ENCODE measurements at places on chromosomes 12 and 14.

- DNase-seq = peak; percentile 9
These were observed 142.5 kb upstream of the C14orf180 start for GRCh38 chr14:104436741-104437701.

GRCh38 chr12:31507966-31508365, 83.0 kb downstream of the DENND5B start:
- no peak for DNase-seq

GRCh38 chr14:69101331-69101826, 51.5 kb downstream of the DCAF5 start:
- DNase-seq = no peak

DNA sequence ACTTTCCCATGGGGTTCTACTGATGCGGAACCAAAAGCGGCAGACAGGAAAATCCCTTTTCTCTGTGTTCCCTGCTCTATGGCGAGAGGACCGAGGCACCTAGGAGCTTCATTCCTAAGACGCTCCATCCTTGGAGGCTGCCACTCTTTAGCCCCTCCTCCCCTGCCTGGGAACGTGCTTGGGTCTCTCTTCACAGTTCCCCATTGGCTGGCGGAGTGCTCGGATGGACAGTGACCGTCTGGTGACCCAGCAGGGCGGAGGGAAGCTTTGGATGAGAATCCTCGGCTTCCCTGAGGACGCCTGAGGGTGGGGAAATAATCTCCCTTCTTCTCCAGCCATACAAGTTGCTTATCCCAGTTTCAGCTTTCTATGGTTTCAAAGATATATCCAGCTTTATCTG, 37.3 kb downstream of the KCNA5 start:
- no peak for DNase-seq

- DNase-seq = no peak
These were observed 18.5 kb downstream of the ANHX start for GRCh38 chr12:133217219-133217618.

- DNase-seq = no peak
These were observed 1.3 kb upstream of the KCNH5 start for GRCh38 chr14:63046339-63047268.

DNA sequence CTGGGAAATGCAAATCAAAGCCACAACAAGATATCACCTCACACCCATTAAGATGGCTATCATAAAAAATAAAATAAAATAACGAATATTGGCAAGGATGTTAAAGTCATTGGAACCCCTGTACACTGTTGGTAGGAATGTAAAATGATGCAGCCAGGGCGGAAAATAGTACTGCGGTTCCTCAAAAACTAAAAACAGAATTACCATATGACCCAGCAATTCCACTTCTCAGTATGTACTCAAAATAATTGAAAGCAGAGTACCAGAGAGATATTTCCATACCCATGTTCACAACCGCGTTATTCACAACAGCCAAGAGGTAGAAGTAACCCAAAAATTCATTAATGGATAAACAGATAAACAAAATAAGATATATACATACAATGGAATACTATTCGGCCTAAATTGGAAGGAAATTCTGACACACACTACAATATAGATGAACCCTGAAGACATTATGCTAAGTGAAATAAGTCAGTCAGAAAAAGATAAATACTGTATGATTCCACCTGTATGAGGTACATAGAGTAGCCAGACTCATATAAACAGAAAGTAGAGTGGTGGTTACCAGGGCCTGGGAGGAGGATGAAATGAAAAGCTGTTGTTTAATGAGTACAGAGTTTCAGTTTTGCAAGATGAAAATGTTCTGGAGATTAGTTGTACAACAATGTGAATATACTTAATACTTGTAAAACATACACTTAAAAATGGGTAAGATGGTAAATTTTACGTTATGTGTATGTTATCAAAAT, 84.6 kb downstream of the TXNDC16 start:
- DNase-seq = no peak

DNA sequence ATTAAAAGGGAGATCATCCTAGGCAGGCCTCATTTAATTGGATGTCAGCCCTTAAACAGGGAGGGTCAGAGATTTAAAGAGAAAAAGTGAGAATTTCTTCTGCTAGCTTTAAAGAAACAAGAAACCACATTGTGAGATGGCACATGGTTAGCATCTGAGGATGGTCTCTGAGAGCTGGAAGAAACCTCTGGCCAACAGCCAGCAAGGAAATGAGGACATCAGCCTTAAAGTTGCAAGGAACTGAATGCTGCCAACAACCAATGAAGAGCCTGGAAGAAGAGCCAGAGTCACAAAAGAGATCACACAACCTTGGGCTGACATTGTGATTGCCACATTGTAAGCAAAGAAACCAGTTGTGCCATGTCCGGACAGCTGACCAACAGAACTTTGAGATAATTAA, 17.5 kb upstream of the FAR2 start:
- DNase-seq = no peak

DNA sequence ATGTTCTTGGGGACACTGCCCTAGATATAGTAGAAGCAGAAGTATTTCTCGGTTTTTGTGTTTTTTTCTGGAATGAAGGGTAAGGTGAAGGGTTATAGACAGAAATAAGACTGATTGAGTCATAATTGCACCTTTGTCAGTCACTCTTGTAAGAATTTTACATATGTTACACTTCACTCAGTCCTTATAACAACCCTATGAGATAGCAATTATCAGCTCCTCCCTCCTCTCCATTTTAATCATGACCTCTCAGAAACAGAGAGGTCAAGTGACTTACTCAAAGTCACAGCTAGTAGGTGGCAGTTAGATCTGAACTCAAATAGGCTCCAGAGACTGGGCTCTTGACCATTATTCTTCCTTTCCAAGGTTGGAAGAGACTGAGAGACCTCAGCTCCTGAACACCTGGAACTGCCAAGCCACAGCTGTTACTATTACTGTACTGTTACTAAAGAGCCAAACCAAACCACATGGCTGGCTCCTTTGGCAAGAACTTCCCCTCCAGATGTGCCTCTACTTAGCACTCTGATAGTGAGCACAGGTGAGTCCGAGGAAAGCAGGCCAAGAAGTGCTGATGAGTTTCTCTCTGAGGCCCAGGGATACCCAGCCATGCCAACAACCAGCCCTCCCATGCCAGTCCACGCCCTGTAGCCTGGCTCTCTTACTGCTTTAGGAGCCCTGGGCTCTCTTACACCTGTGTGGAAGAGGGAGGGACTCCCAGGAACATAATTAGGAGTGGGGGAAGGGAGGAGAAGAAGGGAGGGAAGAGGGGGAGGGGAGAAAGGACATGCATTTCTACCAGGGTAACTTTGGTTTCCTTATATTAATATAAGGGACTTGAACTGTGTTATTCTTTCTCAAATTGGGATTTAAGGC, 121.3 kb downstream of the CRADD start:
- no peak for DNase-seq

GRCh38 chr12:114294303-114294685, 111.7 kb downstream of the TBX5 start:
- DNase-seq = no peak

DNA sequence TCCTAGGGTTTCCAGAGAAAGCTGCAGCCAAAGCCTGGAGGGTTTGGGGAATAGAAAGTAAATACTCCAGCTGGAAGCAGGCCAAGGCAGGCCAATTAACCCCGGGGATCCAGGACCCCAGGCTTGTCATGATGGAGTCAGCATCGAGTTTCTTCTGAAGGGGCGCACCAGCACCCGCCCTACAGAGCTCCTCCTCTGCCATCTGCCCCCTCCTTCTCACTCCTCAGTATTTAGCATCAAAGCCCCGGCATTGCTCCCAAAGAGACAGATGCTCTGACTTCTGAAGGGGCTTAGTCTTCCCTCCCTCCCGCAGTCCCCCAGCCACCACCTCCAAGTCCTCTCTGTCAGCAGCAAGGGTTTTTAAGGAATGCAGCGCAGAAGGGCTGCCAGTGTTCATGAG, 285.1 kb upstream of the NOS1 start:
- DNase-seq = no peak

- DNase-seq = no peak
These were observed 8.0 kb upstream of the NT5DC3 start for GRCh38 chr12:103848917-103849491.

GRCh38 chr14:80695869-80696268, 245.7 kb downstream of the CEP128 start:
- no peak for DNase-seq
